ENCODE measurements at places on chromosomes 4 and X.

DNA sequence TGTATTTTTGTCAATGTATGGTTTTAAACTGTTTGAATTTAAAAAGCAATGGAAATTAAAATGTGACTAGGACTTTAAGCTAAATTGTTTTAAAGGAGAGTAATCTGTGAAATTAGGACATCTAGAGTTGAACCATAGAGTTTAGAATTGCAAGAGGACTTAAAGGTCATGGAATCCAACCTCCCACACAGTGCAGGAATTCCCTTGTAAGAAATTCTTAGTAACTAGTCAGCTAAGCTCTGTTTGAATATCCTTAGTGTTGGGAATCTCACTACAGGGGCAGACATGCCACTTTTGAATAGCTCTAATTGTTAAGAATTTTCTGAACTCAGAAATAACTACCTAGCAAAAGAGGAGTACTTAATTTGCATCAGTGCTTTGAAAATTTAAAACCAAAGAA lies 292.9 kb downstream of the IL1RAPL1 start:
- no peak for DNase-seq

DNA sequence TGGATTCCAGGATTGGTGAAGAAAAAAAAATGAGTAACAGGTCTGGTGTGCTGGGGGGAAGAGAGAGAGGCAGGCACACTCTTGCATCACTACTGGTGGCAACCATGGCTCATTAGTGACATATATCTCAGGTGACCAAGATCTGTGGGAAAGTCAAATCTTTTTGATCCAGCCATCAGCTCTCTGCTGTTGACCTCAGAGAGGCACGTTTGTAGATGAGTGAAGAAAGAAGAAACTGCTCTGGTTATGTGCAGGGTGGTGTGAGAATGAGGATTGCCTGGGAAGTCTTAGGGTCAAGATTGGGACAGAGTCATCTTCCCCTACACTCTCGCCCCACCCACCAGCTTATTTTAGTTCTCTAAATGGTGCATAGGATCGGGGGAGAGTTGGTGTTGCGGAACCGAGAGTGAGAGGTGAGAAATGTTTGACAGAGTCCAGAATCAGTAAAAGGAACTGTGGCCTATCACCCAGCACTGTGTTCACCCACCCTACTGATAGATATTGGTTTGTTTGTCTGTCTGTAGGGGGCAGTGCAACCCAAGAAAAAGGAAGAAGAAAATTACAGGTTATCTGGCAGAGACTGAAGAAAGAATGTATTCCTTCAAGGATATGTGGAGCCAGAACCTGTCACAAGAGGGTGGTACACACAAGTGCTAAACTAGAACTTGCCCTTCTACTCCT lies 21.9 kb downstream of the ARMCX6 start:
- DNase-seq, result peak; percentile 67

DNA sequence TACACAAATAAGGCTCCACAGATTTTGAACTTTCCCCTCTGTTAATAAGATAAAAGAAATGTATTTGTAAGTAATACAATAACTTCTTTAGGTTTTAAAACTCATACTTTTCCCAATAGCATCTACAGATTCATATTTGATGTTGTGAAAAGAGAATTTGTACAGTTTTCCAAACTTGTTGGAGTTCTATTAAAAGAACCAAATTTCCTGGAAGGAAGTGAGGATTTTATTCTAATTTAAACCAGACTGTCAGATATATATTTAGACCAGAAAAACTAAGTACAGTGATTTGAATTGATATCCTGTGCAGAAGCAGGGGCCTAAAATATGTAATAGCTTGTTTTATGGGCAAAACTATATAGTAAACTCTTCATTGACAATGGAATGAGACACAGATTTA lies 53.7 kb downstream of the NAA11 start:
- no peak for DNase-seq

DNA sequence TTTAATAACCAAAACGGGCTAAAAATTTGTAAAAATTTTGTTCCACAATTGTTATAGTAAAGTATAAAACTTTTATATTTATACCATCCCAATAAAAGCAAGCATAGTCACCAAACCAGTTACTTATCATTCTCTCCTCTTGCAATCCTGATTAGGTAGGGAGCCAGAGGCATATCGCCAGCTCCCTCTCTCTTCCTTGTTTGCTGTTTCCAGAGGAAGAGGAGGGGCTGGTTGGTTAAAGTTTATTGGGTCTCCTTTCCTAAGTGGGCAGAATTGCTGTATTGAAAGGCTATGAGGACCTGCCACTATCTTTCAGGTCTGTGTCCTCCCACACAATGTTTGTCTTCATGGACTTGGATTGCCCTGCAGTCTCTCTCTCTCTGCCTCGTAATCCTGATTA lies 29.6 kb upstream of the BBS12 start:
- DNase-seq, result no peak

DNA sequence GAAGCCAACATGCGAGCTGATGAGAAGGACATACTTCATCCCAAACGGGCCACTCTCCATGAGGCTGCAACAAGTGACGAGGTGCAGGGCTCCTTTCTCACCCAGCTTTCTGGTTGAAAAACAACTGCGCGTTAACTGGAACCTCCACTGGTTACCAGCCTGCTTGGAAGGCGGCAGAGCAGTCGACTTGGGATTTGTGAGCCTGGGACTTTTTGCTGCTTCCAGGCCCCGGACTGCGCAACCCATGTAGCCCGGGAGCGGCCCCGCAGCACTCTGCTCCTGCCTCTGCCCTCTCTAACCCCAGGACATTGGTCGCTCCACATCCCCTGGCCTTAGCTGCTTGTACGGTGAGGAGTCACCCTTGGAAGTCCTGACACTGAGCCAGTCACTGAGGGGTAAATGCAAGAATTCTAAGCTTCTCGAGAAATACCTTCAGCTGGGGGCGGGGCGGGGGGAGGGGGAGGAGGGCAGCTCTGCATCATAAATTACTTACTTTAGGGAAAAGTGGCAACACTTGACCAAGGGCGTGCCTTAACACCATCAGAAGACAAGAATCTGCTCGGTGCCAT lies 72.7 kb downstream of the MTMR1 start:
- DNase-seq, result no peak

DNA sequence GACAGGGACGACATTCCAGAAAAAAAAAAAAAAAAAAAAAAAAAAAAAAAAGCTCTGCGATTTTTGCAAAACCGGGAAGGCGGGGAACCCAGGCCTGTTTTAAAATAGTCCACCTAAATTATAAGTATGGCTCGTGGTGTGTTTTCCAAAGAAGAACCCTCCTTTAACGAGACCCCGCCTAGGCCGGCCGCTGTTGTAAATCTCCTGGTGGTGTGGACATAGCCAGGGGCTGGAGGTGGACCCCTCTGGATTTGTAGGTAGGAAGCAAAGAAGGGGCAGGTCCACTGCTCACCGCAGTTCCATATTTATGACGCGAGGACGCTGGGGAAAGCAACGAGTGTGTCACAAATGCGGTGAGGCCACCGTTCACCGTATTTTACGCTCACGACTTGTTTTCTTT lies 94.0 kb upstream of the SHOX start:
- no peak for DNase-seq

DNA sequence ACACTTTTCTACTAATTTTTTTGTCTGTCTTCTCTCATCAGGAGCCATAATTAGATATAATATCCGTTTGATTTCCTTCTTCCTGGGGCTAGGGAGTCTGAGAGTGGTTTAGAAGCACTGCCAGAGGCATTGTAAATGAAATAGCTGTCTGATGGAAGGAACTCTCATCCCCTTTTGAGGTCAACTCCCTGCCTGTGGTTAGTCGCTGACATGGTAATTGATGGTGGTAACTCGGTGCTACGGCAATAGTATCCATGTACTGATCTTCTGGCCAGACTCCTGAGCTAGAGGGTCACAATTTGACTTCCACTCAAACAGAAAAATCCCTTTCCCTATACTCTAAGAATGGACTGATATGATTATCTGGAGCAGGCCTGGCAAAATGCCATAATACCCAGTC lies 108.1 kb upstream of the TRPC5 start:
- DNase-seq, result no peak

GRCh38 chr4:16450724-16451123 lies 224.5 kb upstream of the TAPT1 start:
- DNase-seq, result no peak

- DNase-seq, result no peak
Observed at GRCh38 chr4:52932591-52933470, 70.7 kb downstream of the RASL11B start.

DNA sequence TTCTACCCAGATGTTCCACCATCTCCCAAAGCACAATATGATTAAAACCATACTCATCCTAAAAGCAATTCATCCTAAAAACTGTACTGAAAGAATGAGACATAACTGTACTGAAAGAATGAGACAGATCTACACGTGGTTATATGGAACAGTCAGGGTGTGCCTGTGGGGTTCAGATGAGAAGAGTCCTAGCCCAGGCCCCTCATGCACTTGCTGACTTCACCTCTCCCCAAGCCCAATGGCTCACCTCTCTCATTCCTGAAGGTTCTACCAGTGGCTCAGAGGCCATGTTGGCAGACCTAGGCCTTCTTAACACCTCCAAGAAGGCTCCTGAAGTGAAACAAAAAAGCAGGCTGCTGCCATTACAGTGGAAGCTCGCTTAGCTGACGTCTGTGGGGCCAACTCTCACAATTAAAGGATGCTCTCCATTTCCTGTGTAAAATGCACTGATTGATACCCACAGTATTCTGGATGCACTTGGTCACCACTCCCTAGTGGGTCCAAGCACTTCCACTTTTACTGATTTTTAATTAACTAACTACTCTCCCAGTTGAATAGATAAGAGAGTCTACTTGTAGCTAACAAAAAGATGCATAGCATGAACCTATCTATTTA lies 3.8 kb downstream of the PLAC1 start:
- no peak for DNase-seq

DNA sequence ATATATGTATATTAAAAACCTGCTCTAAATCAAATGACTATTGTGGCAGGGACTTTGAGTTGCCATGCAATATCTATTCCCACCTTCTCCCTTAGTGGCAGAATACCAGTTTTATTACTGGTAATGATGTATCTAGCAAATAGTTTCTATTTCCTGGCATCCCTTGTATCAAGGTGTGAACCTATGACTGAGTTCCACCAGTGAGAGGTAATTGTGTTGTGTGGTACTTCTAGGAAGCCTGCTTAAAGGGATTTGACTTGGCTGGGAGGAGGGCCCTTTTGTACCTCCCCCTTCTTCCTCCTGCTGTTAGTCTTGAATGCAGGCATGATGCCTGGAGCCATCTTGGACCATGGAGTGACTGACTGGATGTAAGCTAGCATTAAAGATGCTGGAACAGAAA lies 65.4 kb upstream of the DYNLT3 start:
- DNase-seq, result no peak

DNA sequence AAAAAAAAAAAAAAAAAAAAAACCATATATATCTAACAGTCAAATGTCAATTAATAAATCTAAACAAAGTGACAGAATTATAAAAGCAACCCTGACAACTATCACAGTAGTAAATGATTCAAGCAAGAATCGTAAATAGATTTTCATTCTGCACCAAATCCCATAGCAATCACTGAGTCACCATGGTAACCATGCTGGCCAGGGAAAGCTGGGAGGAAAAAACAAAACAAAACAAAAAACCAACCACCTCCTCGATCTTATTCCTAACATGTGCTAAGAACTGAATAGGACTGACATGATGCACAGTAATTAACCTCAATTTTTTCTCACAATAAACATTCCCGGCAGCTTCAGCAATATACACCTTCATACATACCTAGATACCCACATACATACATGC lies 30.6 kb upstream of the RAB40A start:
- no peak for DNase-seq

DNA sequence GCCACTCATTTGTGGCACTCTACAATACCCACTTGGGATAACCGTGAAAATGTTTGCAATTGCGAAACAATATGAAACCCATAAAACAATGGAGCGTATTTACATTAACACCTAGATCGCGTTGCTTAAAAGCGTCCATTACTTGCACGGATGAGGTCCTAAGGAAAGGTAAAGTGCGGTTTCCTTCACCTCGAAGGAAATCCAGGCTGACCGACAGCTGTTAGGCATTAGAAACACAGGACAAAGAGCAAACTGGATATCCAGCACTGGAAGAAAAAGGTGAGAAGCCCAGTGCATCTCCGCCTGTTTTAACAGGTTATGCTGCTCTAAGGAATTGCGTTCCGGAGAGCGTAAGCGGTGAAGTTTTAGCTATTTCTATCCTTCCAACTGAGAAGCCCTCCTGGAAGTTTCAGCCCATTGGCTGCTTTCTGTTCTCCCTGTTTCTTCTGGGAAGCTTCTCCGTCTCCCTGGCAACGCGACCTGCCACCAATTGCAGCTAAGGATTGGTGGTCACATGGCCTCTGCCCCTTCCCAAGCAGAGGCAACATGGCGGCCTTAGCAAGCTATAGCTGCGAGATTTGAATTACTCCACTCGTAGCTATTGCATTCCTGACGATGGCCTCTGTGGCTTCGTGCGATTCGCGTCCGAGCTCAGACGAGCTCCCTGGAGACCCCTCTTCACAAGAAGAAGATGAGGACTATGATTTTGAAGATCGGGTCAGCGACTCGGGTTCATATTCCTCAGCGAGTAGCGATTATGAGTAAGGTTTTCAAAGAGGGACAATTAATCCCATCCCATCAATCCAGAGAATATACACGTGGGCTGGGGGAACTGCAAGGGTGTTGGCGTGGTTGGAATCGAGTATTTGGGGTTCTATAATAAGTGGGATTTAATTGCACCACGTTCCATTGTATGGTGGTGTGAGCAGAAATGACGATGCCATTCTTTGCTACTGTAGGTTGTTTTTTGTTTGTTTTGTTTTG lies at the start of gene INTU:
INTU (plus strand) TSS at position 538 of the 984 bp plus-strand sequence; CDS start at position 616, 78 bp downstream.
- peak; percentile 89 for DNase-seq

DNA sequence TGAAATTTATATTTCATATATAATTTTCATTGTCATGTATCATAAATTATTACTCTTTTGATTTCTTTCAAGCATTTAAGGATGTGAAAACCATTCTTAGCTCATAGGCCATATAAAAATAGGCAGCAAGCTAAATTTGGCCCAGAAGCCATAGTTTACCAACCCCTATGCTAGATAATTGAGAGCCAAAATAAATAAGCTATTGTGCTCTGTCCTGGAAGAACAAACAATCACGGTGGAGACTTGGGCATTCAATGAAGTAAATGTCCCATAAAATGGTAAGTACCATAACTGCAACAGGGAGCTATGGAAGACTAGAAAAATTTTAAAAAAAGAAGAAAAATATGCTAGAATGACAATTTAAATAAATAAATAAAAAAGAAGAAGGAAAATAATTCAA lies 60.9 kb upstream of the PACRGL start:
- no peak for DNase-seq

DNA sequence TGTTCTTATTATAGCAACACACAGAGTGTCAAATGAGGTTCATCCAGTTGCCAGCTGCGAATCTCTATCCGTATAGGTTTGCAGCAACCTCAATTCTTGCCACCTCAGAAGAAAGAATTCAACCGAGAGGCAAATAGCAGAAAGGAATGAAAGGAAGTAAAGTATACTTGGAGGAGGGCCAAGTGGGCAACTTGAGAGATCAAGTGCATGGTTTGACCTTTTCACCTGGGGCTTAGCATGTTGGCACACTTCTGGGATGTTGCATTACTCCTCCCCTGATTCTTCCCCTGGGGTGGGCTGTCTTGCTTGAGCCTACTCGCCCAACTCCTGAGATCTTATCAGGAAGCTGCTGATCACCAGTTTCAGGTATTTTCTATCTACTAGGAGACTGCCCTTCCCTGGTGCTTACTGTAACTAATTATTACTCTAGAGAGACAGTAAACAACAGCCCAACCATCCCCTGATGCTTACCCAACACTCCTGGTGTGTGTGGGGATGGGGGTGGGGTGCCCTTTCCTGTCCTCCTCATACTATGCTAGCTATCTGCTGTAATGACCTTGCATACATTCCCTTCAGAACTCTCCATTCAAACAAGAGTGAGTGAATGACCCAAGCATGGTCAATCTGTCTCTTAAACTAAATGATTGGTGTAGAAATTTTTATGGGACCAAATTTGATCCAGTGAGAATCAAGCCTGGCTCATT lies 7.3 kb upstream of the TMEM33 start:
- no peak for DNase-seq

GRCh38 chrX:153499876-153500275 lies 5.1 kb downstream of the BGN start:
- DNase-seq, result no peak

Data from NCI-H460 (cell line).